ENCODE measurements at places on chromosomes 4 and X.

DNA sequence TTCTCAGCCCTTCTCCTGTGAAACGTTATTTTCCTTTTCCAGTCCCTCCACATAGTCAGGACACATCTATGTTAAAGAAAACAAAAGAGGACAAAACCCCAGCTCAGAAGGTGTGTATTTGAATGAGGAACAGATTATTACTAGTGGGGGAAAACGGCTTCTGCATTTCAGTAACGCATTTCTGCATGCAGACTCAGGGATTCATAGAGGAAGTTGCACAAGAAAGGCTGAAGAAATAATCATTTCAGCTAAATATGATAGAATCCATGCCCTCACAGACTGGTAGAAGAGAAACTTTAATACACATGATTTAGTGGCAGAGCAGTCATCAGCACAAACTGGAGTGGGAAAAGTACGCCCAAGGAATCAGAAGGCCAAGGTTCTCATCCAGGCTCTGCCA, 270.8 kb upstream of the FGF13 start:
- DNase-seq = no peak

- peak; percentile 53 for DNase-seq
Measured at GRCh38 chrX:137031517-137032340, 2.1 kb downstream of the GPR101 start.

DNA sequence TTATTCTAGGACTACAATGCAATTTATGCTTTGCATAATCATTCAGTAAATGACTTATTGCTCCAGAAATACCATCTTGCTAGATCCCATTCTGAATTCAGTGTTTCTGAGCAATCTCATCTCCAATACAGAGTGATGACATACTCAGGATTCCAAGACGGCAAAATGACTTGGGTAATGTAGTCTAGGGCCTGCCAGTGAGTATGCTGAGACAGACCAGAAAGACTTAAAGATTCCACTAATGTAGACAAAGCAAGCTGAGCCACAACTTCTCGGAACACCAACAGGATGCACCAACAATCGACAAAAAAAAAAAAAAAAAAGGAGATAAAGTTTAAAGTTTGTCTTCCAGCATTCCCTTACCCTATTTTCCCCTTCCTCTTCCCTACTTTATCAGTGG, 919 bp upstream of the SEC24B start:
- DNase-seq = no peak

- DNase-seq = no peak
Measured at GRCh38 chr4:177108708-177109107, 201.0 kb upstream of the NEIL3 start.

- DNase-seq = no peak
Measured at GRCh38 chr4:73311428-73311827, 52.8 kb upstream of the ANKRD17 start.

DNA sequence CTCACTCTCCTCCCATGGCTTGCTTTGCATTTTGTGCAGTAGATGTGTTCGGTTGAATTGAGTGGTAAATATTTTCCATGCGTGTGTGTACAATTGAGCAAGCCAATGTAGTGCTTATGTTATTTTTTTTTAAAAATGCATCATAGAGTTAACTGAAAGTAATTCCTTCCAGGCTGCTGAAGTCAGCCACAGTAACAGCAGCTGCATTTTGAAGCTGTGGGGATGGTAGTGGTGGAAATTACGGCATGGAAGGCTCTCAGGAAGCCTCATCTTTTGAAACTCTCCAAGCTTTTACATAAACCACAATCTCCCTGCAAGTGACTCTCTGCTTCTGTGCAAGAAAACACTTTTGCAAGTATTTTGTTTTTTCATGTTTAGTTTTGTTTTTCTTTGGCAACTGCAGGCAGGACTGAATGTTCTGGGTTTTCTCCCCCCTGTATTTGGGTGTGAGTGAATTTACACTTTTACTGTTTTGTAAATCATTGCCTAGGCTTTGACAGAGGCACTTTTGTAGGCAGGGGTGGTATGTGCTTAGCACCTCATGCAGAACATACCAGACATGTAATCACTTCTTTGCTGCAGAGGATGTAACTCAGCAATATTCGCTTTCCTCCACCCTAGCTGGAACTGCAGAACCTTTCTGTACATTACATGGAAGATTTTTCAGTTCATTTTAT, 56.2 kb downstream of the LRRC66 start:
- no peak for DNase-seq

- DNase-seq = peak; percentile 25
Measured at GRCh38 chrX:69387567-69388487, 116.3 kb upstream of the NALF2 start.

DNA sequence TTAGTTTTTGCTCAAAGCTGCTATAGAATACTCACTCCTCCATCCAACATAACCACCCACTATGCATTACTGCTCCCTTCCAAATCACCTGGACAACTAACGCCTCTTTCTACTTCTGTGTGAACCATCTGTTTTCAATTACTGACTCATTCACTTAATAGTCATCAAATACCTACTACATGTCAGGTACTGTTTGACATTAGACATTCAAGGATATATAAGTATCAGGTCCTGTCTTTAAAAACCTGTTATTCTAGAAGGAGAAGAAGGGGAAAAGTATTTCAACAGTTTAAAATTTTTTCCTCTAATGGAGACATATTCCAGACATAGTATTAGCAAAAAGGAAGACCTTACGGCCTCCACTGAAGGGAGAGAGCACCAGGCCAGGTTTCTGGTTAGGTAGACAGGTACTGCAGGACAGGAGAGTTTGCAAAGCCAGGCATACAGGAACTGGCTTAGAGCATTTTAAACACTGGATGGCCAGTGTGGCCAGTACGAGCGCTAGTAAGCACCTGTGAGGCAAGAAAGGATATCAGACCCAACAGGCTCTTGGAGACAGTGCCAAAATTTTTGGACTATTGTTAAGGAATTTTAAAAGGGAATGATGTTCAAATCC, 39.0 kb downstream of the SH3RF1 start:
- DNase-seq = no peak

DNA sequence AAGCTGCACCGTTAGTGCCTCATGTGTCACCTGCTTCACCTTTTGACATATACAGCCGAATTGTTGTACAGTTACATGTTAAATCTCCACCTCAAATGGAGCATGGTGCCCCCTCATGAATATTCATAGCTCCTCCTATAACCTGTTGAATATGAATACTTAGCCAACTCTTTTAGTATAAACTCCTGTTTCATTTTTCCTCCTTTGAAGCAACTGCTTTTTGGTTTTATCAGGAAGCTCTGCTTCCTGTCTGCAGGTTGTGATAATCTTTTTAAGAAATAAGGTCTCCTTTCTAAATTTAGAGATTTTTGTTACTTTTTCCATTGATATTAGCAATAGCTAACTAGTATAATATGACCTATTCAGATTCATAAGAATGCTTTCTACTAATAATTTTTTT, 1429.2 kb upstream of the AGA start:
- DNase-seq = no peak

DNA sequence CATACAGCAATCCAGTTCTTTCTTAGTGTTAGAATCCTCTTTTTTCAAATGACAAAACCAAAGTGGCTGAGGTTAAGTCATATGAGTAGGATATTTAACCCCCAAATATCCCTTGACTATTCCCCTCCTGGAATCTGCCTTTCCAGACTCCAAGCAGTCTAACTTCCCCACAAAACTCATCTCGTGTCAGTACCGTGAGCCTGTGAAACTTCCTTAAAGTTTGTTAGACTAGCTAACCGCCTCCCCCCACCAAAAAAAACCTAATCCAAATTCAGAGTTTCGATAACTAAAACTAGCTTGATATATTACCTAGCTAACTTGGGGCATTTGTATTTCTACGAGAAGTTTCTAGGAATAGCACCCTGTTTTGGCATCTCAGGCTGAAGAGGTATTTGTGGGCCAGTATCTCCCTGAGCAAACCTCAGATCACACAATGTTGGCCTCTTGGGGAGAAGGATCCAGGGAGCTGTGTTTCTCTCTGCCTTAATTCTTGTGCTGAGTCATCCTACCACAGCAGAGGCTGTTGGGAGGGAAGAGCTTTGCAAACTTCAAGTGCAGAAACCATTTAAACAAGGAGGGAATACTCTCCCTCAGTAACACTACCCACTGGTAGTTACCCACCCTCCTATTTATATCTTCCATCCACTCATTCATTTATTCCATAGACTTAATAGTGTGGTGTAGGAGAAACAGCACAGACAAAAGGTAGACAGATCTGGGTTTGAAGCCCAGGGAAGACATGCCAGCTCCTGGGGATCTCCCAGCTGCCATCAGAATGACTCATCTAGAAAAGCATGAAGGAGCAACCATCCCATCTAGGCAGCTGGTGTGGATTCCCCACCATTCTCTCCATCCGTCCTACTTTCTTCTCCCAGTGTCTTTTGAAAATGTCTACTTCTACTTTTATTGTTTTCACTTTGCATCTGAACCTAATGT, 39.3 kb upstream of the TXK start:
- DNase-seq = no peak

DNA sequence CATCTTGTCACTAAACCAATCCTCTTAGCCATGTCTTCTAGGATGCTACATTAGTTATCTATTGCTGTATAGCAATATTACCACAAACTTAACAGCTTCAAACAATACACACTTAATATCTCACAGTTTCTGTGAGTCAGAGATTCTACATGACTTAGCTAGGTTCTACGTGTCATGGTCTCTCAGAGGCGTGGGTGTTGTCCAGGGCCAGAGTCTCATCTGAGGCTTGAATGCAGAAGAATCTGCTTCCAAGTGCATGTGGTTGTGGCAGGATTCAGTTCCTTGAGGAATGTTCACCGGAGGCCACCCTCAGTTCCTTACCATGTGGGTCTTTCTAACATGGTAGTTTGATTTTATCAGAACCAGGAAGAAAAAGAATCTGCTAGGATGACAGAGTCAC, 26.4 kb downstream of the PPP1R2C start:
- no peak for DNase-seq

- DNase-seq = no peak
Measured at GRCh38 chrX:118058924-118059323, 57.7 kb downstream of the KLHL13 start.

DNA sequence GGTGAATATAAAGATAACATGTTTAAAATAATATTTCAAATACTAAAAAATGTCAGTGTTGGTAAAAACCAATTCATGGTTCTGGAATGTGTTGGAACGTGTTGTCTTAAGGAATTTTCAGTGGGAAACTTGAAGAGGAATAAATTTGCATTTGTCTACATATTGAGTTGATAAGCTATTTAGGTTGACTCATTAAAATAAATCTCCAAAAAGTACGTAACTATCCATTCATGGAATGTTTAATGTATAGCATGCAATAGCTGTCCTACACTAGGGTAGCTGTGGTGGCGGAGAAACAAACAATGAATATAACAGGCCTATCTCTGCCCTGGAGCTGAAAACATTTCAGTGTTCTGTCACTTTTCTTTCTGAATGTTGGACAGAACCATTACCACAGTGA, 20.3 kb downstream of the SHISA3 start:
- no peak for DNase-seq

GRCh38 chr4:59195839-59196238, 2004.3 kb upstream of the ADGRL3 start:
- DNase-seq = no peak

- no peak for DNase-seq
Measured at GRCh38 chrX:121851033-121851432, 803.6 kb downstream of the GLUD2 start.

- no peak for DNase-seq
Measured at GRCh38 chr4:40446839-40447238, 111.7 kb downstream of the CHRNA9 start.

DNA sequence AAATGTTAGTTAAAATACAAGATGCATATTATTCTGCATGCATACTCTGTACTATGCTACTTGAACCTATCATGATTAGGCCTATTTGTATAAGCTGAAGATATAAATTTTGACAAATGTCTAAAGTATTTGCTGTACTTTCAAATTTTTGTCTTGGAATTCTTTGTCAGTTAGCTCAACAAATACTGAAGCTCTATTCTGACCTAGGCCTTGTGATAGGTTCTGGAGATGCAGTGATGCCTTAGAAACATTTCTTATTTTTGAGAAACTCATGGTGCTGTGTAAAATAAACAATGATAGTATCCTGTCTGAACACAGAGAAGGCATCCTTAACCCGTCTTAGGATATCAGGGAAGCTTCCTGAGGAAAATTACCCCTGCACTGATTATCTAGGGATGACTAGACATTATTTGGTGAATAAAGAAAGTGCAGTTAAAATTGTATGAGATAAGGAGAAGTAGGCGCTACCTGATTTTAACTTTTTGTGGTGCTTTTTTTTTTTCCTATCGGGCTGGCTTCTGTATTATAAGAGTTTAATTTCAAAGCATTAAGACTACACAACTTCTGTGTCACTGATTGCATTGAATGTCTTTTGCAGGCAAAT, 43.4 kb downstream of the MOB1B start:
- DNase-seq = no peak

DNA sequence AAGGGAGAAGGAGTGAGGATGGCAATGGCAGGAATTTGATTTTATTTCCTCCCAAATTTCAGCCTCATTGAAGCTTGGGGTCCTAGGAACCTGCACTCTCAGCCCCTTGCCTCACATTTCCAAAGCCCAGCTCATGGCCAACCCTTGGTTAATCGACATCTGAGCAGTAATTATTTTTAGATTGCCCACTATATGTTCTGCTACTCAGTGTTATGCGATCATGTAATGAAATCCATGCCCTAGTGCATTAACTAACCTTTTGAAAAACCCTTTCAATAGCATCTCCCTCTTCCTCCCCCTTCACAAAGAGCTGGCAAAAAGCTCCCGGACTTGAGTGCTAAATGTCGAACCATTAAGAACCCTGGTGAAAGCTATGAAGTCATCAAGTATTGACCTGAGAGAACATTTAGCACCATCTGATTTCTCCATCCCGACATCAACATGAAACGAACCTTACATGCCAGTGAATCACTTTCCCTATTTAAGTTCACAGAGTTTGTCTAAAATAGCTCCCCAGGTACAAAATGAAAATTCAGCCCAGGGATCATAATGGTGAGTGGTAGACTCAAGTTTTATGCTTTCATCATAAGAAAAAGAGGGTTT, 59.2 kb upstream of the RPS6KA3 start:
- no peak for DNase-seq

DNA sequence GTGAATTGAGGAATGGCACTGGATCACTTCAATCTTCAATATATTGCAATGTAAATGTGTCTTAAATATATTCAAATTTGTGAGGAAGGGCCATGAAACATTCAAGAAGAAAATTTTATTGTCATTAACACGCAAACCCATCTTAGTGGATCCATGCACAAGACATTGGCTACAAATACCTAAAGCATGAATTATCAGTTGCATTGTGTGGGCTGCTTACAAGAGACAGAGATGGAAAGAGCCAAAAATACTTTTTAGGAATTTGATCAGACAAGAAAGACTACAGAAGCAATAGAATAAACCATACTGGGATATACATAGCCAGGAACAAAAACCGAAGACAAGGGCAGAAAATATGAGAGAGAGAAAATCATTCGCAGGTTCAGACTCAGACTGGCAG, 616.2 kb upstream of the GRIA3 start:
- no peak for DNase-seq

Data from activated CD4-positive, alpha-beta T cell treated with anti-CD3 and anti-CD28 coated beads, Interleukin-2, amount 10 ng/mL, durations not matched to agents 7 days and 5 days (primary cell).